DMS79 (cell line): ENCODE measurements at places on chromosomes 1 and 21.

DNA sequence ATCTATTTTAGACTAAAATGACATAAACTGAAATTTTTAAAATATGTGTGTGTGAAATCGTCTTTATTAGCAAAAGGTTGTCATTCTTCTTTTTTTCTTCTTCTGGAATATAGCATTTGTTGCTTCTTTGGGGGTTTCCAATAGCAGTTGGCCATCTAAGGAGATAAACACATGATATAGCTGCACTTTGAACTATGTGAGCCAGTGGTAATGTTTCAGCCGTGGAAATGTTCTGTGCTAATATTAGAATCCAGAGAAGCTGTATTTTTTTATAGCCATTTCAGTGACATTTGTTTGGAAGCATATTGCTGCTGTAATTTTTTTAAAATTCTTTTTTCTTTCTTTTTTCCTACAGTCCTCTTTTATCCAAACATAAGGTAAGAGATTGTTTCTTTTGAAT, 75.1 kb downstream of the CNST start:
- DNase-seq, result no peak

DNA sequence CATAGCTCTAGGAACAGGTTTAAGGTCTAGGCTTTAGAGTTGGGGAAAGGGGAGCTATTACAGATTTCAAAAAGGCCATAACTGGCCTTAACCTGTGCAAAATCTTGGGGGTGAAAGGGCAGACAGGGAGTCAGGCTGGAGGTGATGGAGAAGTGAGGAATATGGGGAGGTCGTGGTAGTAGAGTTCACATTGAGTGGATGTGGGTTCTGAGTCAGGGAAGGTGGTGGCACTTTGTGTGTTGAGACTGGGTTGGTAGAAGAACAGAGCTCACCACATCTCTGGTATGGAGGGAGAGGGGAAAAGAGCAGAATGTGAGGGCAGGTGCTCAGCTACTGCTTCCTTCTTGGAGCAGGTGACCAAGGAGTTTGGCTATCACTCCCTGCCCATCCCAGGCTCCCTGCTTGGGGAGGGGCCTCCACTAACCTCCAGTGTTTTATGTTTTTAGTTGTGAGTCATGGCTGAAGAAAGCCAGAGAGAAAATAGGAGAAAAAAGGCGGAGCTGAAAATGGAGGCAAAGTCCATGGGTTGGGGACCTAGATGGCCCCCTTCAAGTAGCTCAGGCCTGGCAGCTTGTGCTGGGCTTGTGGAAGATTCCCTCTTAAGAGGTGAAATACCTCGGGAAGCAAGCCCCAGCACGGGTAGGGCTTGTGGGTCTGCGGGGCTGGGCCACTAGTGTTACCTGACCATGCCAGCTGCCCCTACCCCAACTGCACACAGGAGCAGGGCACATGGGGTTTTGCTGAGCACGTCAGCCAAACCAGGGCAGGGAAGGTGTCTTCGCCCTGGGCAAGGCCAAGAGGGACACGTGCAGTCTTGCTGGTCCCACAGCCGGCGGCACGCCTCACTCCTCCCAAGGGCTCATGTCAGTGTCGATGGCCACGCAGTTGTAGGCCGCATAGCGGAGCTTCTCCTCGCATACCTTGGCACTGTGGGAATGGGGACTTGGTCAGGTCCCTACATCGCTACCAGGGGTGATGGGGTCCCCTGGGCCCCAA, 8.2 kb downstream of the HECTD3 start:
- no peak for DNase-seq

DNA sequence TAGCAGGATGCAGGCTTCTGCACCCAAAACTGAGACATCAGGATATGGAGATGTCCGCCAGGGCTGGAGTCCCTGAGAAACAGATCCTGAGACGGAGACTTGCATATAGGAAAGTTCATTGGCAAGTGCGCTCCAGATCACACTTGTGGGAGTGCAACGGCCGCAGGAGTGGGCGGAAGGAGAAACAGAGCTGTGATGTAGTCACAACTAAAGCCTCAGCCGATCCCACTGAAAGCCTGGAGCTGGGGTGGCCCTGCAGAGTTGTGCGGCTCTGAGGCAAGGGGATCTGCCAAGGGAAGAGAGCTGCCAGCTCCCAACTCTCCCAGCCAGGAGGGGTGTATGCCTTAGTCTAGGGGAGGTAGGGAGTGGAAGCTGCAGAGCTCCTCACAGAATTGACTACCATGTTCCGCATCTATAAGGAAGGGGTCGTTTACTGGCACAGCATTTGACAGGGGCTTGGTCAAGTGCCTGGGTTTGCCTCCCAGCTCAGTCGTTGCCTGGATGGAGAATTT, 42.1 kb upstream of the PLA2G2C start:
- no peak for DNase-seq

DNA sequence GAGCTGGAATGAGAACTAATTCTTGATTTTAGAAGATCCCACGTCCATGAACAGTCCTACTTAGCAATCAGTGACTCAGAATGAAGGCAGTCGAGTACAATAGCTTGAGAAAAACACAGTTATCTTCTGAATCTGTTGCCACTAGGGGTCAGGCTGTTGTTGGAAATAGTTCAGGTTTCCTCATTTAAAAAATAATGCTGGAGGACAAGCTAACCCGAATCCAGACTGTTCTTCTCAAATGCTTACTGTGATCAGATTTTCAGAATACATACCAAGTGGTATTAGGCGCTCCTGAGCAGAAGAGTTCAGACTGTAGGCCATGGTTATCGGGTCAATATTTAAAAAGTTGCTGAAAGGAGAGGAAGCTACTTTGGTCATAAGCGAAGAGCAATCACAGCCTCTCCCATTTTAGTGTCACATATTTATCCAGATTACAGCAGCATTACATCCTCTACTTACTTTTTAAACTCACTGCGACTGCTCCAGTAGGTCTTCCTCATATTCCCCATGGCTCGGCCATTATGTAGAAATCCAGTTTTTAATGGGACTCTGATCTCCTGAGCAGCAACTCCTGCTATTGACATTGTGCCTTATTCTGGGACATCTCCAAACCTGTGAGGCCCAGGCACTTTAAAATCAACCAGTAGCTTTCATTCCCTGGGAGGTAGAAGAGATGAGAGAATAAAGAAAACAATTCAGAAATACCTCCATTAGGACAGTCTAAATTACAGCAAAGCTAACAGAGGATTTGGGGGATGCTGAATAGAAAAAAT, 10.9 kb downstream of the ERRFI1 start:
- DNase-seq, result peak; percentile 33

DNA sequence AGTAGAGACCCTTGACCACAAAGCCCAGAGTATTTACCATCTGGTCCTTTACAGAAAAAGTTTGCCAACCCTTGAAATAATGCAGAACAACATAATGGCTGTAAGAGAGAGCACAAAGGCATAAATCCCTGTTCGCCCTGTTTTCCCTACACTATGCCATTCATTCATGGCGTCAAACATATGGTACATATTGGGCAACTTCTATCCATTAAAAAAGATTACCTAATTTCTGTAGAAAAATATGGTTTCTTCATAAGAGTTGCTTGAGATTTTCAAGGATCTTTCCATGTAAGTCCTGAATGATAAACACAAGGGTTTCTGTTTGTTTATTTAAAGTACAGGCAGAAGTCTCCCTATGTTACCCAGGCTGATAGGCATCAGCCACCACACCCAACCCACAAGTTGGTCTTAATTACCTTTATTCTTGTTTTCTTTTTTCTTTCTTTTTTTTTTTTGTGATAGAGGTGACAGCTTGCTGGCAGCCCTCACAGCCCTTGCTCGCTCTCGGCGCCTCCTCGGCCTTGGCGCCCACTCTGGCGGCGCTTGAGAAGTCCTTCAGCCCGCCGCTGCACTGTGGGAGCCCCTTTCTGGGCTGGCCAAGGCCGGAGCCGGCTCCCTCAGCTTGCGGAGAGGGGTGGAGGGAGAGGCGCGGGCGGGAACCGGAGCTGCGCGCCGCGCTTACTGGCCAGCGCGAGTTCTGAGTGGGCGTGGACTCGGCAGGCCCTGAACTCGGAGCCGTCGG, 68.3 kb upstream of the NR5A2 start:
- no peak for DNase-seq

- no peak for DNase-seq
These were observed 8.8 kb downstream of the SDC3 start for GRCh38 chr1:30899577-30900389.

- DNase-seq, result no peak
These were observed 144.5 kb downstream of the C1orf21 start for GRCh38 chr1:184531296-184531695.

DNA sequence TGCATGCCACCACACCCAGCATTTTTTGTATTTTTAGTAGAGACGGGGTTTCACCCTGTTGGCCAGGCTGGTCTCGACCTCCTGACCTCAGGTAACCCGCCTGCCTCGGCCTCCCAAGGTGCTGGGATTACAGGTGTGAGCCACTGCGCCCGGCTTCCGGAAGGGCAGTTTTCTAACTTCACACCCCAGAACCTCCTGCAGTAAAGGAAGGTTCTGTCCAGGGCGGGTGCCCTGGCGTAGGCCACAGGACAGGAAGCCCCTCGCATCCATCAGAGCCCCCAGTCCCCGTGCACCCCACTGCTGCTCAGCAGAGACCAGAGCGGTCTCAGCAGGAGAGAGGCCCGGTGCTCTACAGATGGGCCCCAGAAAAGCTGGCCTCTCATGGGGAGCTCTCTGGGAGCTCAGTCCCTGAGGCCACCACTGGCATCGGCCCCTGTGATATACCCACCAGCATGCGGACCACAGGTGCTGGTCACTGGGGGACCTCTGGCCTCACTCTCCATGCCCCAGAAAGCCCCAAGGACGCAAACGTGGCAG, 4.1 kb upstream of the DNMT3L start:
- DNase-seq, result no peak

GRCh38 chr1:170247751-170248521, 102.2 kb downstream of the NTMT2 start:
- no peak for DNase-seq

GRCh38 chr1:109897259-109897955, 13.2 kb upstream of the CSF1 start:
- no peak for DNase-seq

GRCh38 chr1:32886004-32886827, at the start of gene HPCA:
TSS of gene HPCA (plus strand) at chr1:32886491. CDS start at chr1:32888899, 2,408 bp downstream.
- DNase-seq, result peak; percentile 4

DNA sequence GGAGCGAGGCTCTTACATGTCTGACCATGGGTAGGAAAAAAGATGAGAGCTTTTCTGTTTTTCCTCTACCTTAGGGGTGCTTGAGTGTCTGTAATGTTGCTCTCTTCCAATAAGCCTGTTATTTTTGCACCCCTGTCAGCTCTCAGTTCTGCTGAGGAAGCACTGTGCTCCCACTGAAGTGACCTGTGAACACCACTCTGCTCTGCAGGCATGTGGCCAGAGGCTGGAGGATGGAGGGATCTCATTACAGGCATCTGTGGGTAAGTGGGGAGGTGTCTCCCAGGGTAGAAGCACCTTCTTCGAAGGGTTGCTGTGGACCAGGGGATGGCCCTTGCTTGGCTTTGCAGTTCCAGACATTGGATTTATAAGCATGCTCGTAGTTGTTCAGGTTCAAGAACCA, 56.8 kb upstream of the RBM15 start:
- peak; percentile 93 for DNase-seq

- no peak for DNase-seq
These were observed 340.0 kb upstream of the DPYD start for GRCh38 chr1:98260839-98261238.

- DNase-seq, result no peak
These were observed 9.0 kb upstream of the ARID1A start for GRCh38 chr1:26686795-26687194.

GRCh38 chr1:17232759-17233661, 15.9 kb upstream of the PADI3 start:
- no peak for DNase-seq

DNA sequence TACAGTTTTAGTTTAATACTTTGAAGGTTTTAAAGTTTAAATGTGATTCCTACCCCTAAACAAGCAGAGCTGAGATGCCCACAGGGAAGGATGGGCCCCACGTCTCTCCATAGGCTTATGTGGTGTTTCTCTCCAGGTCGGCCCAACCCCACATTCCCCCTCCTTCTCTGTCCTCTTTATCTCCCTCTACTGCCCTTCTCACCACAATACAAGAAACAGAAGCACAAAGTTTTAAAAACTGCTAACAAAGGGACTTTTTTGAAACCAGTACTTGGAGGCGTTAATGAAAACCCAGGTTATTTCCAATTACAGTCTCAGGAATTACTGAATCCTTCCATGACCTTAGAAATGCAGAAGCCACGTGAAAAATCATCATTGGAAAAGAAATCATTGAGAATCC, 324.0 kb downstream of the NTNG1 start:
- no peak for DNase-seq

DNA sequence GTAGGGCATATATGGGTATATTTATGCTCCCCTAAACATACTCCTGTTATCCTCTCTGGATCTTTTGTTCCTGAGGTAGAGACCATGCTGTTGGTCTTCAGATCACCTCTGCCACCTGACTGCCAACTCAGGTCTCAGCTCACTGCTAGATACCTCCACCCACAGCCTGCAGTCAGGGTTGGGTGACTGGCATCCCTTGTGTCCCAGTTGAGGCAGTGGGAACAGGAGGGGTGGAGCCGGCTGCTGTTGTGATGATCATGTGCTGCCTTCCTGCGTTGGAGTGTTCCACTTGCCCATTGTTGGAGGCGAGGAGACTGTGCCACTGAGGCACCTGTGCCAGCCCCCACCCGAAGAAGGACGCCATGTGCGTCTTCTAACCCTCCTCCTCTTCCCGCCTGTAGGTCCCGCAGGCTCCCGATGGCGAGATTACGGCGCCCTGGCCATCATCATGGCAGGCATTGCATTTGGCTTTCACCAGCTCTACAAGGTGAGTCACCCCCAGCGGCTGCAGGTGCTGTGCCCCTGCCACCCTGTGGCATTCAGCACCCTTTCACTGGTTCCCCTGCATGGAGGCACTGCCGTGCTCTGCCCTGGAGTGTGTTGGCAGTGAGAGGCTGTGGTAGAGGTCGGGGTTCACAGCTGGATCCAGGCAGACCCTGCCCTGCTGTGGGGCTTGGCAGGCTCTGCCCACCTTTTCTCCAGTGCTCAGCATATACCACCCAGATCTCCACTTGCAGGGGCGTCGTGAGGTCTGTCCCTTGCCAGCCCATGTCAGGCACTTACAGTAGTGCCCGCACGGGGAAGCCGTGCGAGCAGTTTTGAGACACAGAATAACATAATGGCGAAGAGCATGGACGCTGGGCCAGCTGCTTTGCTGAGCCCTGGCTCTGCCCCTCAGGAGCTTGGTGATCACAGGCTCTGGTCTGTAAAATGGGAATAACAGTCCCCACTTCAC, 143.5 kb downstream of the PEX14 start:
- DNase-seq, result no peak

DNA sequence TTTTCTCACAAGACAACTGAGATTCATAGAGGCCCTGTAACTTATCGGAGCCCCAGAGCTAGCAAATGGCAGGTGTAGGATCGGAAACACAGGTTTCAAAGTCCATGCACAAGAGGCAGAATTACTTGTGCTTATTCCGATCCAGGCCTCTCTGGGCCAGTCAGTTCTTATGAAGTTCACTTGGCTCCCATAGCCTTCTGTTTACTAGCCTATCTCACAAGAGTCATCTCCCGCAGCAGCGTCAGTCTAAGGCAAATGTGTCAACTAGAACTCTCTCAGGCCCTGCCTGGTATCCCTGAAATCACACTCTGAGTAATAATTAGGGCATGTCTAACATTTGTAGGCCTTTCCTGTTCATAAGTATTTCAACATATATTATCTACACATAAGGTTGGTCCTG, 43.3 kb downstream of the PHC2 start:
- DNase-seq, result no peak
